CD4-positive, alpha-beta T cell treated with Interleukin-17A for 1 hour (primary cell): ENCODE measurements at places on chromosomes 16 and 17.

DNA sequence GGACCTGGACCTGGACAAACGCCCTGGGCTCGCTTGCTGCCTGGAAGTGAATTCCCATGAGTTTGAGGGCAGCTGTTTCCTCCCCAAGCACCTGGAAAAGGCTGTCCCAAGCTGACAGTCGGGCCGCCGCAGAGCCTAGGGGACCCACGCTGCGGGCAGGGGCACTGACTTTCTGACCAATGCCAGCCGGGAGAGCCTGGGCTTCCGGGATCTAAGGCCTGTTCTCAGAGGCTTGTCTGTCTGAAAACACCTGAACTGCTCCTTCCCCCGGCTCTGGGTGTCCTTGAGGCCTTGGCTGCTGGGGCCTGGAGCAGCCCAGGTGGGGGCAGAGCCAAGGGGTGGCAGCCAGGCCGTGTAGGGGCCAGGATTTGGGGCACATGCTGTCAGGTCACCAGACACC, 72.6 kb downstream of the LMF1 start:
- DNase-seq = no peak

DNA sequence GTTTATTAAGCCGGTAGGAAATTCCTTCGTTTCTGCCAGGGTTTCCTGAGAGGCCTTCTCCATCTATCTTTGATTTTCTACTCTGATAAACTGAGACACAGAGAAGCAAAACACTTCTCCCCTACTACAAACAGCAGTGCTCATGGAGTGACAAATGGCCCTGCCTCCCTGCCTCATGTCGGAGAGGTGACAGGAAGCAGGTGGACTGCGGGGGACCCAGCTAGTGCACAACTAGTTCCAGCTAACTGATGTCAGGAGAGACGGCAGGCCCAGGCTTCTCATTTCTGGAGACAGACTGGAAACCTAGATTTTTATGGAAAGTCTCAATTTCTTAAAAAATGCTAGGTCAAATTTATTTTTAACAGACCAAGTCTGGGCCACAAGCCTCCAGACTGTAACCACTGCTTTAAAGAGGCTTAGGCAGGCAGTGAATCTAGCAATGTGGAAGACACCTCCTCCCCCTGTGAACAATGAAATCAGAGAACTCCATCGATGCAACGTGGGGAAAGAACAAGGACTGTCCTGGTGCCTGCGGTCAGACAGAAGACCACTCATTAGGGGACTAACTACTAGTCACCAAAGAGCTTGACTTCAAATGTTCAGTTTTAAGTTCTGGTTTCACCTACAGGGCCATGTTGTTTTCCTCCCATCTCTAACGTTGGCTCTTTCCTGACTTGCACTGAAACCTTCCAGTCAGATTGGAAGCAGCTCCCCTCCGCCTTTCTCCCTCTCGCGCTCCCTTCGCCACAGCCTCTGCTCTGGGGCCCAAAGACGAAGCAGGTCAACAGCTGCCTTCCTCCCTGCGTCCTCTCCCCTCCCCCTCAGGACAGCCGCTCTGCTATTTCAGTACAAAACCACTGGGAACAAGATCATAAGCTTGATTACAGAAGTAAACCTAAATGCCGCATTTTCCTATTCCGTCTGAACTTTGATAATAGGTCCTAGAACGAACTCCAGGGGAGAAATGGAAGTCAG, 17.6 kb downstream of the GTF3C1 start:
- no peak for DNase-seq

DNA sequence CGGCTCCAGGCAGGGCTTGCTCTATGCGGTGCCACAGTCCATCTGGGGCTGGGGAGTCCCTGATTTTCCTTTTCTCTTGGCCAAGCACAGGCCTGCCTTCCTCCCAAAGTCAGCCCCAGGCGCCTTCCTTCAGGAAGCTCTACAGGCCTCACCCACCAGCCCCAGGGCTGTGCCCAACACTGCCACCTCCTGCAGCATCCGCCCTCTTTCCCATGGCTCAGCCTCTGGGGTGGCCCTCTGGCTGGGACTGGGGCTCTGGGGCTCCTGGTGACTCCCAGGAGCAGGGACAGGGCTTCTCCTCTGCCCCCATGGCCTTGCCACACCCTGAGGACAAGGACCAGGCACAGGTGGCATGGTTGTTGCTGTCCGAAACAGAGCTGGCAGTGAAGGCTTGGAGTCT, 817 bp downstream of the ITGB4 start:
- no peak for DNase-seq

DNA sequence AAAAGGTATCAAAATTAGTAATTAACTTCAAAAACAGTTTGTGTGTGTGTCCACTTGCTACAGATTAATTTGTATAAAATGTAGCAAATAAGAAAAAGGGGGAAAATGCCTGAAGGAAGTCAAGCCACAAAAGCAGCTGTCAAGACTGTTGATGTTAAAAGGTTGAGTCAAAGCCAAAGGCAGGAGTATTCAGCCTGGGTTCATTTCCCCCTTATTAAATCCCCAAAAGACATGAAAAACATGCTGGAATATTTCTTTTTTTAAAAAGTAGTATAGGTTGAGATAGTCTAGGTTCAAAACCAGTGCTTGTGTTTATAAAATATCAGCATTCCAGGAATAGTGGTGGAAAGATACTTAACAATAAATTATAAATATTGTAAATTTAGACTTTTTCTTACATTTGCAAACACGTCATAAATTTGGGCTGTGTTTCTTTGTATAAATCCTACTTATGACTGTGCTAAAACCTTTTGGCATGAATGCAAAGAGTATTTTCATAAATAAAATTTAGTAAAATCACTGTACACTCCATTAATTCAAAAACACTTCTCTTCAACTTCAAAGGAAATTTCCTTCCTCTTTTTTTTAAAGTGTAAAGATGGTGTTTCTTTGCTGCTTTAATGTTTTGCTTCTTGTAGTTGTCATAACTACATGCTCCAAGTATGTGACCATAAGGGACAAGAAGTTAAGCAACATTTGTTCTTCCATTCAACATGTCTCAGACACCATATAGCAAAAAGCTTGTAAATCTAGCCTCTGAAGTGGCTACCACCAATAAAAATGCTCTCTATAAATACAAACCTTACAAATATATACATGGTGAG, 72.0 kb downstream of the SKAP1 start:
- DNase-seq = no peak

GRCh38 chr16:87314990-87315420, 2.2 kb downstream of the C16orf95 start:
- DNase-seq = no peak

DNA sequence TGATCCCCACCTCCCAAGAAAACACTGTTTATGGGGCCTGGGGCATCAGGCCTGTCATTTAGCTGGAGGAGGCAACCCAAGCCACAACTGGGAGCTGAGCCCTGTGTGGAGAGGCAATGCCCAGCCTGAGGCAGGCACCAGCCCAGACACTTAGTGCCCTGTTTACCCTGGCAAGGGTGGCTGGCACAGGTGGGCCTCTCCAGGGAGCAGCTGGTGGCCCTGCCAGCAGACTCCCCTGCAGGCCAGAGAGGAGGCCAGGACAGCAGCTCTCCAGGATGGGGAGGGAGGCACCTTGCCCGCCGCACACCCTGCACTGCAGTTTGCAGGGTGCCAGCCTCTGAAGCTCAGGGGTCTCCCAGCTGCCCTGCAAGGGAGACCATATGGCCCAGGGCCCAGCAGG, 9.1 kb upstream of the TMEM92 start:
- no peak for DNase-seq

DNA sequence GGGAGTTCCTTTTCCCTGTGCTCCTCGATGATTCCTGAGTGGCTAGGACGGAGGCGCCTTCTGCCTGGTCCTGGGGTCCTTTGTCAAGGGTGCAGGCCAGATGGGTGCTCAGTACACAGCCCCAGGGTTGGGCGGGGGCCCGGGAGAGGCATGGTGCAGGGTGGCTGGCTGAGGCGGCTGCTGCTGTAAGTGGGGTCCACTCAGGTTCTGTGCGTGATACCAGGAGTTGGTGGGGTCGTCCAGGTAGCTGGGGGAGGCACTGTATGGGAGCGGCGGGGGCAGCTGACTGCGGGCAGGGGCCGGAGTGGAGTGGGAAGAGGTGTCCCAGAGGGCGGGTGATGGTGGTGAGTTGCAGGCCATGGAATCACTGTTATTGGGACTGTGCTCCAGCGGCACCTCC, 3.6 kb downstream of the DLX3 start:
- DNase-seq = no peak

DNA sequence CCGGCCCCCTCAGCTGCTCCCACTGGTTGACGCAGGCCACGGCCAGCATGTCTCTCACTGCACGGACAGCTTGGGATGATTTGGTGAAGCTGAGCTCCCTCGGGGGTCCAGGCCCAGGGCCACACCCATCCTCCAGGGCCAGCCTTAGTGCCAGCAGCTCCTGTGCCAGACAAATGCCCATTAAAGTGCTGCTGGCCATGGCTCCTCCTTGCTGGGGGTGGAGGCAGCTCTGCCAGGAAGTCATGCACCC, 2.5 kb downstream of the TRIM47 start:
- DNase-seq = no peak
